ENCODE measurements at places on chromosomes 7 and 10.

DNA sequence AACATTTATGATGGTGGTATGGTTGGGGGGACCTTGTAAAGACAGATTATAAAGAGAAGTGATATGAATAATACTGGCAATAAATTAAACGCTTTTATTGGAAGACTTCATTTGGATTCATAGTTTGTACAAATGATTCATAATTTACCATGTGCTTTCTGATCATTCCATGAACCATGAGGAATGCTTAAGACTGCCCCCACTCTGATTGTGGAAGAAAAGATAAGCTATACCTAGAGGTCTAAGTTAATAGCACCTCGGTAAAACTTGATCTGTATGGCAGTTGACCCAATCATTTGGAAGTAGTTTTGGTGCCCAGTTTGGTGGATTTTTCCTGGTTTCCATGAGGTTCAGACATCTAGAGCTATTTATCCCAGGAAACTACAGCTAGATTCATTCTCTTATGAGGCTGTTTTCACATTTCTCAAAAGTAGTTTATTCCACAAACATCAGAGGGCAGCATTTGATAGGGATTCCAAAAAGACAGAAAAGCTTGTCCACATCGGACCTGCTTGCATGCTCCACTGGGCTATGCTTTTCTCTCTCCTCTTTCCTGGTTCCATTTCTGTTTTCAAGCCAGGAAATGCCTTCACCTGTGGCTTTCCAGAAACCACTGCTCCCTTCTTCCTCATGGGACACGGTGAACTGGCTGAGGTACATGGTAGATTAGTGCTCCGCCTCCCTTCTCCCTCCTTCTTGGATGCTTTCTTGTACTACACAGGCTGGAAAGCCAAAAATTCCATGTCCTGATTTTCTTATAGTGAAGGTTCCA, 29.2 kb downstream of the TFAM start:
- no peak for DNase-seq

- DNase-seq, result no peak
These were observed 28.9 kb downstream of the OAT start for GRCh38 chr10:124389613-124390361.

DNA sequence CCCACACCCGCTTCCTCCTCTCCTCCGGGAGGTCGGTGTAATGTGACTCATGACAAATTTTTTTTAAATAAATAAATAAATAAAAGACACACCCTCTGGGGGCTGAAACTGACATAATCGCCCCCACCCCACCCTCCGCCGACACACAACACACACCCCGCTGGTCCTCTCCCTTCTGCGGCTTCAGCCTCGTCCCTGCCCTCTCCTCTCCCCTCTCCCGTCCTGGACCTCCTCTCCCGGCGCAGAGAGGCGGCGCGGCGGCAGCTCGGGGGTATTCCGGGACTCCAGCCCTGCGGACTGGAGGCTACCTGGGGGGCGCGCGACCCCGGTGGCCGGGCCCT, 686 bp downstream of the ABI1 start:
- DNase-seq, result no peak

DNA sequence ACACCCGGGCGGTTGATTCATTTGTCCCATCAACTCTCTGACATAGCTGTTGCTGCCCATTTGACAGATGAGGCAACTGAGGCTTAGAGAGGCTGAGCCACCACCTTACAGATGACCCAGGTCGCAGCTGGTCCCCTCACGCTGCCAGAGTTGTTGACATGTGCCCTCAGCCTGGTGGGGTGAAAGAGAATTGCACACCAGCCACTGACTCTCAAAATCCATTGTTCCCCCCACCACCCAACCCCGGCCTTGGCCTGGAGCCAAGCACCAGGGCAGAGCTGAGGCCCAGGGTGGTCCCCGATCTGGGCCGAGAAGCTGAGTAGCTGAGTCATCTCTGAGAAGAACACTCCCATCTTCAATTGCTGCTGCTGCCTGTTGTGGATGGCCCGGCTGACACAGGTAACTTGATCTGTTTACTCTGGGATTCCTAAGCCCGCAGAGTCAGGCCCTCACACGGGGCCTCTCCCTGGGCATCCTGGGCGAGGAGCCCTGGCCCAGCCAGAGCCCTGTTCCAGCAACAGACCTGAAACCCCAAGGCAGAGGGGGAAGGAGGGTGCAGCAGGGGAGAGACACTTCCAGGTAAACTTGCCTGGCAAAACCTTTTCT, 27.5 kb downstream of the PVRIG start:
- no peak for DNase-seq

GRCh38 chr10:12971001-12971788, 30.3 kb downstream of the CCDC3 start:
- no peak for DNase-seq

DNA sequence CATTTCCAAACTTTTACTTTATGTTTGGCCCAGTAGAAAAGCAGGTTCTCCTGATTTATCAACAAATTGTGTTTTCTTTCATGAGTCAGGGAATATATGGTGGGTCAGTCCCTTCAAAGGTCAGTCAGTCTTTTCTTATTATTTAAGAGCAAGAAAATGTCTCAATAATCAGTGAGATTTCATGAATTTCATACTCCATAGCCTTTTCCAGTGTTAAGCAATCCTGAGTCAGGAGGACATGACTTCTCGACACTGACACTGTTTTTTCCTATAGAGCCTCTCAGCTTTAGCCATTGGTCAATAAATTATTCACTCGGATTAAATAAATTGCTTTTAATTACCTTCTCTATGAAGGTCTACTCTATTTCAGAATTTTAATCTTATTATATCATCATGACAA, 334.5 kb downstream of the SORCS1 start:
- no peak for DNase-seq

DNA sequence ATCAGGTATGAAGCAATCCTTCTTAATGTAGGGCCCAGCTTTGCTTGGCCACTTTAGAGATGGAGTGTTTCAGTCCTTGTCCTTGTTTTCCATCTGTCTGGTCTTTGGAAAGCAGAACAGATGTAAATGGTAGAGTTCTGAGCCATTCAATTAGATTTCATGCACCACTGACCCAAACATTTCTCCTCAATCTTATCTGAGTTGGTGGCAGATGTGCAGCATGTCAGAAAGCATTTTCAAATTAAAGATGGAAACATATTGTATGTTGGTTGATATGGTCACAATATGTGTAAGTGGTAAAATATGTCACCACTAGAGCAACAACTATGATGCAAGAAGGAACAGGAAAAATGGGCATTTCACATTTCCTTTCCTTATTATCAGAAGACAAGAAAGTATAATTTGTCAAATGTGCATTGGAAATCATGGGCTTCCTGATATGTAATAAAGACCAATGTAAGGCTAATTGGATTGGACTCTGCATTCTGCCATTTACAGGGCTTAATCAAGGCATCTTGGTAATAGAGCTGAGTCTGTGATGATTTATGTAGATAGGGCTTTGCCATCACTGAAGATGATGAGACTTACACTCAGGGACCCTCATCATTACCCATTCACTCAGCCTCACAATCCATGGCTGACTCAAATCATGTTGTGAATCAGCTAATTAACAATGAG, 750.7 kb downstream of the NRG3 start:
- DNase-seq, result no peak

DNA sequence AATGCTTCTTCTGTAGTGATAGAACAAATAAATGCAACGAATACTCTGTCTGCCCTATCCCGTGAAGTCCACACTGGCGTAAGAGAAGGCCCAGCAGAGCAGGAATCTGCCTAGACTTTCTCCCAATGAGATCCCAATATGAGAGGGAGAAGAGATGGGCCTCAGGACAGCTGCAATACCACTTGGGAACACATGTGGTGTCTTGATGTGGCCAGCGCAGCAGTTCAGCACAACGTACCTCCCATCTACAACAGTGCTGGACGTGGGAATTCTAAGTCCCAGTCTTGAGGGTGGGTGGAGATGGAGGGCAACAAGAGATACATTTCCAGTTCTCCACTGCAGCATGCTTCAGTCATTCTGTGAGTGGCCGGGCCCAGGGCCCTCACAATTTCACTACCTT, 45.8 kb downstream of the FIGNL1 start:
- no peak for DNase-seq

DNA sequence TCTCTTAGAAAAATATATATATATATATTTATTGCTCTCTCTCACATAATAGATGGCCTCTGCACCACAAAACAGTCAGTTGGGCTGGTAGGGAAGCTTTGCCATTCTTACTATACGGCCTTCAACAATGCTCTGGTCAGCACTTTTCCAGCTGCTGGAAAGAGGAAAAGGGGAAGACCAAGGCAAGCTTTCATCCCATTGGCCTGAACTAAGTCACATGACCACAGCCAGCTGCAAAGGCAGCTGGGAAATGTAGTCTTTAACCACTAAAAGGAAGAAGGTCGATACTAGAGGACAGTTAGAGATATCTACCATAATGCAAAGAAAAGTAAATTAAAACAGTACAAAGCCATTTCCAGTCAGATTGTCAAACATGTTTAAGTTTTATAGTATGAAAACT, 58.4 kb upstream of the MACROH2A2 start:
- no peak for DNase-seq

GRCh38 chr10:125116652-125117310, 43.6 kb downstream of the CTBP2 start:
- no peak for DNase-seq

GRCh38 chr10:83222300-83222699, 917.0 kb upstream of the GHITM start:
- DNase-seq, result no peak

DNA sequence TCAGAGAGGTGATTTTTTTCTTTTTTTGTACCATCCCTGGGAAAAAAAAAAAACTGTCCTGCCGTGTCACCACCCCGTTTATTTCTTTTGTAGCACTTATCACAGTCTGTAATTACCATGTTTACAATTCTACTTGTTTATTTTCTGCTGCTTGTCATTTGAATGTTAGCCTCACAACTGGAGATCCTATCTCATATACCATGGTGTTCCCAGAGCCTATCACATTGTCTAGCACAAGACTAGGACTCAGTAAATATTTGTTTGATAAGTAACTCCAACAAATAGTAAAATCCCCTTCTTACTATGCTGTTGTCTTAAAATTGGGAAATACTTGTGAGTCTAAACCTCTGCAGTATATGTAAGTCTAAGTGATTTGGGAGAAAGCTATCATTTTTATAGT, 36.0 kb downstream of the MKLN1 start:
- no peak for DNase-seq

- DNase-seq, result no peak
These were observed 765.1 kb upstream of the POM121L12 start for GRCh38 chr7:52270301-52270700.

- no peak for DNase-seq
These were observed 492.0 kb downstream of the KIF20B start for GRCh38 chr10:90193240-90193985.

DNA sequence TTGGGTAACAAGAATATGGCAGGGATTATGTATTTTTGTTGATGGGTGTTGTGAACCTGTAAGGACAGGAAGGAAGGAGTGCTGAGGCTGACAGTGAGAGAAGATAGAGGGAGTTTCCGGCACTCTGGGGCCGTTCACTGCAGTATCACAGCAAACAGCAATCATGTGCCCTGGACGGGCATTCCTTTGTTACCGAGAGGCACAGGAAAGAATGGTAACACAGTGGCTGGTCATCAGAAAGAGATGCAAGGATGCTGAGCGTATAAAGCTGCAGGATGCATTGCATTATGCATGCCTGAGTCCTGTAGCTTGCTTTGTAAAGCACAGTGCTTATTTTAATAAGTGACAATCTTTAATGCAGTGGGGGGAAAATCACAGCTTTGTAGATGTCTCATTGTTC, 286.8 kb downstream of the RPS24 start:
- DNase-seq, result no peak

DNA sequence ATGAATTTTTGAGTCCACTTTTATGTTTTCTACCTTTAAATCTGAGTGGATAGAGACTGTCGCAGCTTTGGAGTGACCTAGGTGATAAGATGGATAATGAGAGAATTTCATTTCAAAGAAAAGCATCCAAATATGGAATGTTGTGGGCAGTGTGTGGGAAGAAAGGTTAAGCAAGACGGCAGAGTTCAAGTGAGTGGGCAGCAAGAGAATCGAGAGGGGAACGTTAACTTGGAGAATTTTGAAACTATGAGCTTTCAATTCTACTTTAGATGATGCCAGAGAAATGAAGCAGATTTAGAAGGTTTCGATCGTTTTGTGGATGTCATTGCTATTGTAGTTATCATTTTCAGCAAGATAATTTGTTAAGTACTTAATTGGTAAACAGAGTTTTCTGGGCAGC, 73.0 kb downstream of the XRCC2 start:
- DNase-seq, result no peak

- DNase-seq, result peak; percentile 23
These were observed 121.0 kb downstream of the HIP1 start for GRCh38 chr7:75617634-75618234.

DNA sequence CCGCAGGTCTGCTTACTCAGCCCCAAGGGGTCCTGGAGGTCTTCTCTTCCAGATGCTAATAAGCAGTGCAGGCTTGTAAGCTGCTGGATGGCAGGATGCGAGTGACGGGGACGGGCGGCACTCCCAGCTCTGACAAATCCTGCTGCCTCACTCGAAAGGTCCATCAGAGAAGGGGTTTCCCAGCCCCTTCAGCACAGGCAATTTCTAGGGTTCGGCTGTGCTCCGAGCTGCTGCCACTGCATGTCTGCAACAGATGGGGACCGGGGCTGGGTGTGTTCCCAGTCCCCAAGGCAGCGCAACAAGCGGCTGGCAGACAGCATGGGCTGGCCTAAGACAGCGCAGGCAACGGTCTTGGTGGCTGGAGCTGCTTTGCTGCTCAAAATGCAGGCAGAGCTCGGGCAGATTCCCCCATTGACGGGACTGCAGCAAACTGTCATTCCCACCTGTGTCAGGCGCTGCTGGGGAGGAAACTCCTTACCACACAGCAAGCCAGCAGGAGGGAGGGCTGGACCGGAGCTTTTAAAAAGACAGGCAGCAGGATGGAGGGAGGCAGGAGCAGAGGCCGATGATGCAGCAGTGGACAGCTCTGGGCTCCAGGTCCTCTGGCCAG, 62.4 kb downstream of the PRKAG2 start:
- no peak for DNase-seq

- no peak for DNase-seq
These were observed 220.6 kb downstream of the ANK3 start for GRCh38 chr10:60169111-60169510.

All from thymus (tissue), 14 donors.